ENCODE measurements at places on chromosomes 11 and 22. TPM values are rescaled to one million over a fixed set of nuclear protein-coding genes. Genes with fewer than 3 reads are reported as not detected.
A peak's percentile ranks its signal among the peaks of the same experiment; 100 is the strongest.

The DCHS1 gene
- total RNA-seq: 9.4 TPM

DNA sequence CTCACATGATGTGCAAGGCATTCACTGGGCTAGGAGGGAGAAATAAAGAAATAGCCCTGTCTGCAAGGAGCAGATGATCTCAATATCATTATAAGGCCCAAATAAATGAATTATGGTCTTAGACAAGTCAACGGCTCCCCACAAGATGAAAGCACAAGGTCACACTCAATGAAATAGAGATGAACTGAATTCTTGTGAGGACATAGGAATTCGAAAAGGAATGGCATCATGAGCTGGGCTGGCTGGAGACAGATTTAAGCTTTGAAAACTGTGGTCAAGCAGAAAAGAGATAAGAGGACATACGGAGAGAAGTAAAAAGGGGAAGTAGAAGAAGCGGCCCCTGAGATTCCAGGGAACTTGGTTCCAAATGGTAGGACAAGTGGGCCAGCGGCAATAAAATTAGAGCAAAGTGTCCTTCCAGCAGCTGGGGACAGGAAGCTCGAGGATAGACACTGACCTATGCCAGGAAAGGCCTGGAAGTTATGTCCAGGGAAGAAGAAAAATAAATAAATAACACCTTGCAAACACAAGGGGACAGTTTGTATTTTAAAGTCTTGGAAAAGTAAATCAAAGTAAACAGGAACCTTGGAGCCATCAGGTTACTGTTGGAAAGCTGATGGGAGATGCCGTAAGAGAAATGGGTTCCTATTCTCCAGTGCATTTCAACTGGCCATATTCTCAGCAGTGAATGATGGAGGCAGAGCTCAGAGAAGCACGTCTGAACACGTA lies 37.8 kb downstream of the GALNT18 start:
- H3K4me1 ChIP-seq: peaks cover 46% of the 10 kb centered on the region
- H3K36me3 ChIP-seq: no peaks in the 10 kb centered on the region
- H3K27ac ChIP-seq: peak overlapping the region; percentile 1
- H3K4me3 ChIP-seq: no peak overlapping the region
- no peaks in the 10 kb centered on the region for H3K27me3 ChIP-seq

DNA sequence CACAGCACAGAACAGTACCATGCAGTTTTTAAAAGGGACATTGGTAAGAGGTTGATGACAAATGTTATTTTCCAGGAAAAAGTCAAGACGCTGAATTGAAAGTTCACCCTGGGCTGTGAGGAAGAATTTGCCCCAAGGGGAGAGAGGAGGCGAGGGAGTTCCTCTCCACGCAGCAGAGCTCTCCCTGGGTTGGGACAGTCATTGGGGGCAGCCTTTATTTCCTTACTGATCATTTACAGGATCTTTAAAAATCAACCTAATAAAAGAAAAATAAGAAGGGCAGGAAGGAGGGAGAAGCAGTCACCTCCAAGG lies 49.9 kb upstream of the WNT7B start:
- H3K36me3 ChIP-seq: no peaks in the 10 kb centered on the region
- no peak for DNase-seq
- no peak overlapping the region for H3K4me3 ChIP-seq

The GRK3 gene
- 10.7 TPM for total RNA-seq

DNA sequence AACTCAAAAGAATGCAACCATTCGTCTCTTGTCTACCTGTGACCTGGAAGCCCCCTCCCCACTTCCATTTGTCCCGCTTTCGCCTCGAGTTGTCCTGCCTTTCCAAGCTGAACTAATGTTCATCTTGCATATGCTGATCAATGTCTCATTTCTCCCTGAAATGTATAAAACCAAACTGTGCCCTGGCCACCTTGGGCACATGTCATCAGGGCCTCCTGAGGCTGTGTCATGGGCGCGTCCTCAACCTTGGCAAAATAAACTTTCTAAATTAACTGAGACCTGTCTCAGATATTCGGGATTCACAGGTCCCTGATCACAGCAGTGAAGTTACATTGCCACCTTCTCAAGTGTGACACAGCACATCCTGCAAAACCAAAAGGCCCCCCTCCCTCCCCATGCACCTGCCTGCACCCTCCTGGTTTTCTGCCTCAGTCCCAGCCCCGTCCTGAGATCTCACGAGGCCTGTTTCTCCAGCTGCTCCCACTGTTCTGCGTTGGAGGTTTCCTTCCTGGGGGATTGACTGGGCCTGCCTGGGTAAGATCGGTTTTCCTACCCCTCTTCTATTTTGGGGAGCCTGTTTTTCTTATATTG lies 1328.7 kb downstream of the TBC1D22A start:
- no peak overlapping the region for H3K27ac ChIP-seq
- H3K4me1 ChIP-seq: peaks cover 13% of the 10 kb centered on the region
- no peaks in the 10 kb centered on the region for H3K36me3 ChIP-seq

Data from thyroid gland (tissue), 4 donors.